ENCODE measurements at places on chromosomes 4 and X.

DNA sequence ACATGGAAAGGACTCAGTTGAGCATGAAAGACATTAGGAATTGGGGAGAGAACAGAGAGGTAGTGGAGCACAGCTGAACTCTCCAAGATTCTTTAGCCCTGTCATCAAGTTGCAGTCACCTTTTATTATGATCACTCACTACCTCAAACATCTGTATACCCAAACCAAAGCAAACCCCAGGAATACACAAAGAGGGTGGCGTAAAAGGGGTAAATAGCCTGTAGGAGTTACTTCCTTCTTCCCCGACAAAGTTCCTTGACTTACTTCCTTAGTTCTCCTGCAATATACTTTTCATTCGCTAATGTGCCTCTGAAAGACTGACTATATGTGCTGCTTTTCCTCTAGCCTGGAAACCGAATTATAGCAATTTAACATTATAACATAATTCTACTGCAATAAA, 159.9 kb downstream of the SPRY1 start:
- no peak for DNase-seq

DNA sequence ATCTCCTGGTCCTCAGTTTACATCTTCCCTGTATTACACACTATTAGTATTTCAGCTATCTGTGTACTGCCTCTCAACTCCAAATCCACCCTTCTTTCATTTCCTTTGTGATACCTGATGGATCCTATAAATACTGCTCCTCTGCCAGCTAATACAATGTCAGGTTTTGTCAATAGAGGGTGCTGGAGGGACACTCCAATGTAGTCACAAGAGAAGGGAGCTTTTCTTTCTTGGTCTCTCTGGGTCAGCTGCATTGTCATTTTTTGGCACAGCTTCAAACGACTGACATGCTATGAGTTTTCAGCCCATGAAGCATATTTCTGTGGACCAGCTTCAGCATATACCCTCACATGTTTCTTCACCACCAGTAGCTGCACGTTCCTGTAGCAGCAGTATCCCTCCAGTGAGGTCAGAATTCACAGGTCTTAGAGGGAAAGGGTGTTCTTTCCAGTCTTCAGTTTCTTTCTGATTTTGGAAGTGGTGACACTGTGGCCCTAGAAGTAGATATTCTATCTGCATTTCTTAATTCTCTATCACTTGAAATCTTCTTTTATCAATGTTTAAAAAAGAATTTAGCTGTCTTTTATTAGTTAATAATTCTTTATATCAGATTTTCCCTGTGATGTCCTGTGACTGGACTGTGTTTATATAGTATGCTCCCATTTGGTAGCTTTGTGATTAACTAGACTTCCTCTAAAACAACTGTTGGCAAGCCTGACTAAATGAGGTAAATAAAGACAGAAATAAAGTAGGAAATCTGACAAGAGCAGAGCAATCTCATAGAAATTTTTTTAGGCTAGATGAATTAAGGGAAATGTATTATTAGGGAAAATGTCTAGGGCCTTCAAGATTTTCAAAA, 60.6 kb downstream of the GABRA2 start:
- peak; percentile 3 for DNase-seq

GRCh38 chrX:9656277-9656676, 109.4 kb downstream of the GPR143 start:
- DNase-seq = no peak

DNA sequence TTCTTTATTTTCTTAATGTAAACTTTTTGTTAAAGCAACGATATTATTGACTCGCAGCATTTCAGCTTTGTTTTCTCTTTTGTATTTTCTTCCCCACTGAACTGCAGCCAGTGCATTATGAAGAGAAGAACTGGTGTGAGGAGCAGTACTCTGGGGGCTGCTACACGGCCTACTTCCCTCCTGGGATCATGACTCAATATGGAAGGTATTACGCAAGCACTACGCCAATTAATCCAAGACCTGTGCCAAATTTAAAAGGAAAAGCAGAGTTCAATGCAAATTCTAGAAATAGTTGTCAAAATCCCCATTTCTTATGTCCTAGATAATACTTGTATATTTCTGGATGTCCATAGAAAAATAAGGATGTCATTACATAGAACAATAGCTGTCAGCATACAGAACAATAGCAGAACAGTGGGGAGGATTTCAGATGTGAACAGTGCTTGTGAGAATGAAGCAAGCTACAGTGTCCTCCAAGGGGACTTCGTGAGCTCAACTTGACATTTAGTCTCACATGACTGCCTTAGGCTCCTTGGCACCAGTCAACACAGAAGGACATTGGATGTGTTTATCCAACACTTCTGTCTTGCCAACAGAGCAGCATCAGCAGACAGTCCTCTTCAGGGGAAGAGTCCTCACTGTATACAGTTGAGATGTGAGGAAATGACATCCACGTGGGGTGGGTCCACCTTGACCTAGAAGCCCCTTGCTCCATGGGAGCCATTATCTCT, 85.9 kb downstream of the MAOA start:
- DNase-seq = no peak

DNA sequence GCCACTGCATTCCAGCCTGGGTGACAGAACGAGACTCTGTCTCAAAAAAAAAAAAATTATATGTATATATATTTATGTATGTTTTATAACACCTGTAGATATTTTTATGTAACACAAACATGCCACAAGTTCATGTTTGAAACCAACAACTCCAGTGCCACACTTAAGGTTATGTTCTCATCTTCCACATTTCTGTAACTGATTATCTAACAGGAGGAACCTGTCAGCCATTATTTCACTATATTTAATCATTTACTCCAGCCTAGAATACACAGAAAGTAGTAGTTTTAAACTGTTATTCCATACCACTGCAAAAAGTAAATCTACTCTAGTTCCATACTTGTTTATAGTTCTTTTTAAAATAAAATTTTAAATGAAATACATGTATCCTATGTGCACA, 32.3 kb downstream of the MCUB start:
- DNase-seq = no peak

GRCh38 chr4:986879-987623, at the start of gene IDUA:
TSS of gene IDUA (plus strand) at chr4:987044. CDS start at chr4:987085, 41 bp downstream.
- peak; percentile 66 for DNase-seq

GRCh38 chr4:141328560-141329173, 108.0 kb downstream of the ZNF330 start:
- DNase-seq = no peak

- DNase-seq = no peak
Measured at GRCh38 chr4:48297256-48297846, 27.7 kb upstream of the TEC start.

- DNase-seq = no peak
Measured at GRCh38 chr4:179989975-179990374, 2253.2 kb upstream of the TENM3 start.

DNA sequence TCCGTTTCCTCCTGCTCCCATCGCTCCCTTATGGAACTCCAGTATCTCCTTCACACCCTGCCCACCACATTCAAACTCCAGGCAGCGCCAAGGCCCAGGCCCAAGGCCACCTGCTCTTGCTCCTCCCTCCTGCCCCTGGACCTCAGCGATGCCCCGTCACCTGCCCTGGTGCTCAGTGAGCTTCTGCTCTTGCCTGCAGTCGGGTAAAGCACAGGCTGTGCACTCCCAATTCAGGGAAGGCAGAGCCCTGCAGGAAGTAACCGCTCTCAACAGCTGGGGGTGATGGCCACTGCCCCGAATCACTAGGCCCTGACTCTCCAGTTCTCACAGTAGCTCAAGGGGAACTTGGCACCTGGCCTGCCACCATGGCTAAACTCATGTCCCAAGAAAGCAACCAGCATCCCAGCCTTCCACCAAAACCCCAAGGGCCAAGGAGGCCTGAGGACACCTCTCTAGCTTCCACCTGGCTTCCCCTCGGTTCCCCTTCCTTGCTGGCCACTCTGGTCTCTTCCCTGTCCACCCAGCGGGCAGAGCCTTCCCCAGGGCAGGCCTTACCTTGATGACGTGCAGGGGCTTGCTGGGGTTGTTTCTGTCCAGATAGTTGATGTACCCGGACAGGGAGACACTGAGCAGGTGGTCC, 29.3 kb downstream of the WDR1 start:
- no peak for DNase-seq

DNA sequence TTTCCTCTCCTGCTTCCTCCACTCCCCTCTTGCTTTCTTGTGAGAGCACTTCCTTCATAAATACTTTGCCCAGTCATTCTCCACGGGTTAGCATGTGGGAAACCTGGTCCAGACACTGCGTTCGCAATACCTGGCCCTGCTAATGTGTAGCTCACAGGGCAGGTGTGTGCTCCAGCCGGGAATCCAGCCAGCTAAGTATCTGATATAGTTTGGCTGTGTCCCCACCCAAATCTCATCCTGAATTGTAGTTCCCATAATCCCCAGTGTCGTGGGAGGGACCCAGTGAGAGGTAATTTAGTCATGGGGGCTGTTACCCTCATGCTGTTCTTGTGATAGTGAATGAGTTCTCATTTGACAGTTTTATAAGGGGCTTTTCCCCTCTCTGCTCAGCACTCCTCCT, 32.2 kb upstream of the STX18 start:
- DNase-seq = no peak

- no peak for DNase-seq
Measured at GRCh38 chr4:143390764-143391163, 54.1 kb downstream of the GAB1 start.

- no peak for DNase-seq
Measured at GRCh38 chrX:118751950-118752783, 24.8 kb downstream of the IL13RA1 start.

- DNase-seq = peak; percentile 57
Measured at GRCh38 chrX:145821291-145821897, 3.8 kb downstream of the SLITRK2 start.

- no peak for DNase-seq
Measured at GRCh38 chr4:90375081-90375480, 247.9 kb downstream of the CCSER1 start.

DNA sequence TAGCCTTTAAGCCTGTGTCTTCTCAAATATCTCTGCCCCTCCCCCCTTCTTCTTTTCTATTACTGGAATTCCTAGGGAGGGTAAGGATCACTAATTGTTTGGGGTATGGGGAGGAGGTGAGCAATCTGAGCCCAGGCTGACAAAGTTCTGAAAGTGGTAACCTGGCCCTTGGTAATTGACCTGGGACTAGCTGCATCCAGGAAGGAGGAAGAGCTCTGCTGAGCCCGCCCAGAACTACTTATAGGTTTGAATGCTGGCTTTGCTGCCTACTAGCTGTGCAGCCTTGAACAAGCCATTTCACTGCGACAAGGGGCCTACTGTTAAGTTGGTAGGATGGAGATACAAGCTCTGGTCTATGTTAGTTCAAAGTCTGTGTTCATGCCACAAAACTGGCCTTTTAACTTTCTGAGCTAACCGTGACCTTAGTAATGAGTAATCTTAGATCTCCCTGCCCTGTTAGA, 37.8 kb downstream of the DGKK start:
- DNase-seq = no peak

DNA sequence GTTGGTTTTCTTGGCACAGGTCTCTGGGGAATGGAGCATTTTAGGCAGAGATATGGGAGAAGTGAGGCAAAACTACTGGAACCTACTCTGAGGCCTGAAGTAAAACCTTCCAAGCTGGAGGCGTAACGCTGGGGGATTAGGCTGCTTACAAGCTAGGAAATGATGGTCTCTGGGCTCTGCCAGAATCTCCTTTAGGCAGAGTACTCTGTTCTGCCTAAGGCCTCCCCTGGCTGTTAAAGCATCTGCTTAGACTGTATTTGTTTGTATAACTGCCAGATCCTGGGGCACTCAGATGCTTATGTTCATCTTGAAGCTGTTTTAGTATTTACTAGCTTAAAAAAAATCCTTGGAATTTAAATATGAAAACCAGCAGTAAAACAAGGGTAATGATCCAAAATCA, 822.2 kb downstream of the RPA4 start:
- DNase-seq = no peak

- no peak for DNase-seq
Measured at GRCh38 chr4:57020467-57021101, 41.9 kb downstream of the POLR2B start.

- peak; percentile 54 for DNase-seq
Measured at GRCh38 chrX:2928583-2929434, at the start of gene ARSD. TSS of gene ARSD (minus strand) at chrX:2929339. CDS start at chrX:2929275, 64 bp downstream.

DNA sequence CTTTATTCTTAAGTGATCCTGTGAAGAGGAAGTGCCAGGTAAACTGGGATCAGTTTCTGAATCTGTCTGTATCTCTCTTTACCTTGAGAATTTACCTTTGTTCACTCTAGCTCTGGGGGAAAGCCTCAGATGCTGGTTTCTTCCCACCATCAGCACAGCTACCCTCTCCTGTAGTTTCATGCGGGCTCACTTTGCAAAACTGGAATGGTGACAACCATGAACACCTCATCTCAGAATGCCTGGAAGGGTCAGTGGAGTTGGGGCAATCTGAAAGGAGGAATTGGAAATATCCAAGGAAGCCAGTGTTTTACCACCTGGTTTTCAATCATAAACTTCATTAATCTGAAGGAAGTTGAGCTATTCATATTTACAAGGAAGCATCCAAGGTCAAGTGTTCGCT, 30.8 kb upstream of the DCX start:
- no peak for DNase-seq

DNA sequence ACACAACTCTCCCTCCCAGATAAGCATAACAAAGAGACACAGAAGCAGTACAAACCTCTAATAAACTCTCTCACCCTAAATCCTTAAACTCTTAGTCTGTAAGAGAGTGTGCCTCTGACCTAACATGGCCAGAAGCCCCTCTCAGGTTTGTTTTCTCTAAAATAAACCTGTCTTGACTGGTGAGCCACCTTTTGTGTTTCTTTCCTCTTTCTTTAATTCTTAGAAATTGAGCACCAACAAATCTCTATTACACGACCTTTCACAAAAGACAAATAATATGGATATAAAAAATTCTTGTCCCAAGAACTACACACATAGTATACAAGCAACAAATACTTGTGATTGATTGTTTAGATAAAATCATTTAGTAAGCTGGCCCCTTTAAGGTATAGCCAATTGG, 573.7 kb downstream of the EPHA5 start:
- no peak for DNase-seq

DNA sequence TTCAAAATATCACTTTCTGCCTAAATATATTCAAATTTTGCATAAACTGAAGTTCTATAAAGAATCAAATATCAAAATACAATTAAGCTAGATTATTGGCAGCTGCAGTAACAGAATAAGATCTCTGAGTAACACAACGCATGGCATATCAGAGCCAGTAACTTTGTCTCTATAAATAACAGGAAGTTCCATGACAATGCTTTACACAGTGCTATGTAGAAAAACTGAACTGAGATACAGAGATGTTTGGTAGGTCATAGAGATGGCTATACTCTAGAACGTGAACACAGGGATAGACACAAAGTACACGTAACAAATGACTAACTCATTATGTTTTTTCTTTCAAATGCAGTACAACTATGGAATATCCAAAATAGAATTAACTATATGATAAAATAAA, 18.2 kb downstream of the UBE2D3 start:
- no peak for DNase-seq

DNA sequence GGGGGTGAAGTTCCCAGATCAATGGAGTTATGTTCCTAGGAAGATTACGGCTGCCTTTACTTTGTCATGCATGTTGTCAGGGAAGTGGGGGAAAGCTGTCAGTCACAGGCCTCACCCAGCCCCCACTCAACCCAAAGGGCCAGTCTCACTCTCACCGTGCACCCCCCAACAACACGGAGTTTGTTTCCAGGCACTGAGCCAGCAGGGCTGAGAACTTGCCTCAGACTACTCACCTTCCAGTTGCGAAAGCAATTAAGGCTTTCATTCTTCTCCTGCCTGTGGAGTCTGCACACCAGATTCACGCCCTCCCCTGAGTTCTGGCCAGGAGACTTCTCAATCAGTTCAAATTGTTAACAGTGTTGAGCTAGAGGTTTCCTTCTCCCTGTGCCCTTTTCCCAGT, 114.3 kb downstream of the SH3BGRL start:
- no peak for DNase-seq

Data from C1 segment of cervical spinal cord (tissue), 14 donors.